ENCODE measurements at places on chromosomes 2 and 18.

GRCh38 chr2:196268025-196268424, 96.6 kb upstream of the STK17B start:
- peak; percentile 31 for DNase-seq

GRCh38 chr2:151159109-151159662, 102.5 kb downstream of the RBM43 start:
- DNase-seq, result peak; percentile 50

DNA sequence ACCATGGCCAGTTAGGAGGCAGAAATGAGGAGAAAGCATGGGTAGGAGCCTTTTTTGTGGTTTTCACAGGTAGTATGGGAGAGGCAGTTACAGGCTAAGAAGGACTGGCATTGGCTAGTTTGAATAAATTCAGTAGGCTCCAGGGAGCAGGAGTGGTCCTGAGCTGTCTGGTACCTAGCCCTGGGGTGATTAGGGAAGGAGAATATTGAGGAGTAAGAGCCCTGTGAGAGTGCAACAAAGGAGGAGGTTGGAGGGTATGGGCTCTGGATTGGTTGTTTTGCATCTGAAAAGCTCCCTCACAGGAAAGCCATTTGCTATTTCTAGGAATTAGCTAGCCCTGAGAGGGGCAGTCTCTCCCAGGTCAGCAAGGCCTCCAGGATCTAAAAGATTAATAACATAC, 13.3 kb upstream of the TCF7L1 start:
- no peak for DNase-seq

DNA sequence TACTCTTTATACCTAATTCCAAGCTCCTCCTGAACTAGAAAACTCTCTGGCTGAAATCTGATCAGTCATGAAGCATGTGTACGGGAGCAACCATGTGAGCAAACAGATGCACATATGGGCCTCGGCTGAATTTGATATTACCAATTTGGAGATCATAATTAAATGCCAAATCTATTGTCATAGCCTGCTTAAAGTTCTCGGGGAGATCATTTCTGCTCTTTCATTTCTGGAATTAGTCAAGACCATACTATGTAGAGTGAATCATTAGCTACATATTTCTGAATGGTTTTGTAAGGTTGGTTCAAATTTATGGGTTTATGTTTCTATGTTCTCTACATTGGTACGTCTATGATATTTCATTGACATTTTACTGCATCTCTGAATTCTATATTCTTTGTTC, 205.5 kb downstream of the UBE2E3 start:
- DNase-seq, result peak; percentile 38

GRCh38 chr2:126856403-126856802, 42.3 kb upstream of the TEX51 start:
- DNase-seq, result no peak

DNA sequence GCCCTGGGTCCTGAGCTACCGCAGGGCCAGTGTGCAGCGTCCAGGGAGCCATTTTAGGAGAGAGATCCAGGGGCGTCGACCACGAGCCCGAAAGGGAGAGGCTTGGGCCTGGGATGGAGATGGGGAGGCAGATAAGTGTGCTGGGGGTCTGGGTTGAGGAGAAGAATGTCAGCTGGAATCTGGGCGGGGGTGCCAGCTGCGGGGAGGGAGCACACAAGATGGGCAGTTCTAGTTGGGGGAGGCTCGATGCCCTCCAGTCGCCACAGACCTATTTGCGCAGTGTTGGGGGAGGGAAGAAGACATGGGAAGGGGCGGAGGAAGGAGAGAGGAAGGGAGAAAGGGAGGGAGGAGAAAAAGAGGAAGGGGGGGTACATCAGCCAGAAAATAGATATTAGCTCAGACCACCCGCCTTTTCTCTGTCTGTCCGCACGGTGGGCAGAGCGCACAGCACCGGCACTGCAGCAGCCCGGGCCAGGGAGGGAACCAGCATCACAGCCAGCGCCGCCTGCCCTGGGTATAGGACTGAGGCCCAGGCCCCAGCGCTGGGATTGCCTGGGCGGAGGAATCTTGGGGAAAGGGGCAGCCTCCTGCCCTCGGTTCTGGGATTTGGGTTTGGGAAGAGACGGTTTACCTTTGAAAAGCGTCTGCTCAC, 1.9 kb upstream of the HOXD11 start:
- DNase-seq, result no peak

DNA sequence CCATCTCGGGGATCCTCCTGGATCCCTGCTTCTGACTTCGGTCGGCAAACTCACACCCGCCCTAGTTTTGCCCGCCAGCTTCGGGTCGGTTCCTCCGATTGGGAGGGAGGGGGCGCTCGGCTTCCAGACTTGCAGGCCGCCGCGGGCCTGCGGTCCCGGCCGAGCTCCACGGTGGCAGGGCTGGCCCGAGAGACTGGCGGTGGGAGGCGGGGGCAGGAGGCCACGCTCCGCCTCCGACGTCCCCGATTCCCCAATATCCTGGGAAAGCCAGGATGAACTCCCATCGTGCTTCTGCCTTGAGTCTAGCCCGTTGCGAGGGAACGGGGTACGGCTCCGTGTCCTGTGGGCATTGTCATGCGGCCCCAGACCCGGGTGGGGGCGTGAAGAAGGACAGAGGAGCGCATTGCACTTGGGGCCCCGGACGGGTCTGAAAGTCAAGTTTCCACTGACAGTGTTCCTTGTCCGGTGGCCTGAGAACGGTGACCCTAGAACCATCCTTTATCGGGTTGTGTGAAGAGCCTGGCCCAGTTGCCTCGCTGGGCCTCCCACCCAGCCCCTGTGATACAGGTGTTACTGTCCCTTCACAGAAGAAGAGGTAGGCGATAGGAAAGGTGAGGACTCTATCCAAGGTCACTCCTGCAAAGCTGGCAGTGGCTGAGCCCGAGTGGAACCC, 2.4 kb upstream of the INHBB start:
- DNase-seq, result peak; percentile 97

DNA sequence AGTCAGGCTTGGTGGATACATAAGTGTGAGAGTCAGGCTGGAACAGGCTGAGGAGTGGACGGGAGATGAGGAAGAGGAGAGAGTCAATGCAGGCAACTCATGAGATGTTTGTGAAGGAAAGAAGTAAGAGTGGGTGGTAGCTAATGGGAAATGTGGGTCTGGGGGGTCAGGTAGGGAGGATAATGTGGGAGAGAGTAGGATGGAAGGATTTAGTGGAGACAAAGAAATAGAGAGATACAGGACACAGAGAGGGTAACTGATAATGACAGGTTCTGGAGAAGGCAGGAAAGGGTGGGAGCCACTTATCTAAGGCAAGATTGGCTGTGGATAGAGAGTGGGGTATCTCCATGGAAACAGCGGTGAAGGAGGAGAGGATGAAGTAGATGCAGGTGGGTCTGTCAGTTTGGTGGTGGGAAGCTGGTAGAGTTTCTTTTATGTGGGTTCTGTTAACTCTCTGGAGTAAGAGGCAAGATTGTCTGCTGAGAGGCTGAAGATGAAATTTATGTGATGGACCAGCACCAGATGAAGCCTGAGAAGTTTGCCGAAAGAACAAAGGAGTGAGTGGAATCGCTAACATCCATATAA, 190.6 kb upstream of the SPRED2 start:
- no peak for DNase-seq

DNA sequence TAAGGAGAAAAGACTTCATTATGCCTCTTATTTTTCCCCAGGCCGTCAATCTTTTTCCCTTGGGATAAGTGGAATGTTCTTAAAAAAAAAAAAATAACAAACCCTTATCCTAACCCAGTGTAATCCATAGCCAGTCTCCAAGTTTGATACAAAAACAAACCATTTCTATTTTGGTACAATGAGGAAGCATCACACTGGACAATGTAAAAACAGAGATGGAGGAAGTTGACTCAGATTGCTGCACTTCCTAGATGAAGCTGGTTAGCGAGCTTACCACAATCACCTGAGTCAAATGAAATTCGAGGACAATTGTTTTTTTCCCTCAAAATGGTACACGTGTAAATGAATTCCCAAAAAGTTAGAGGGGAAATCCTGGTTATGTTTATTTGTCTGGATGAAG, 259.7 kb downstream of the TCF4 start:
- DNase-seq, result peak; percentile 39

GRCh38 chr18:37314534-37314933, 251.1 kb downstream of the CELF4 start:
- no peak for DNase-seq

DNA sequence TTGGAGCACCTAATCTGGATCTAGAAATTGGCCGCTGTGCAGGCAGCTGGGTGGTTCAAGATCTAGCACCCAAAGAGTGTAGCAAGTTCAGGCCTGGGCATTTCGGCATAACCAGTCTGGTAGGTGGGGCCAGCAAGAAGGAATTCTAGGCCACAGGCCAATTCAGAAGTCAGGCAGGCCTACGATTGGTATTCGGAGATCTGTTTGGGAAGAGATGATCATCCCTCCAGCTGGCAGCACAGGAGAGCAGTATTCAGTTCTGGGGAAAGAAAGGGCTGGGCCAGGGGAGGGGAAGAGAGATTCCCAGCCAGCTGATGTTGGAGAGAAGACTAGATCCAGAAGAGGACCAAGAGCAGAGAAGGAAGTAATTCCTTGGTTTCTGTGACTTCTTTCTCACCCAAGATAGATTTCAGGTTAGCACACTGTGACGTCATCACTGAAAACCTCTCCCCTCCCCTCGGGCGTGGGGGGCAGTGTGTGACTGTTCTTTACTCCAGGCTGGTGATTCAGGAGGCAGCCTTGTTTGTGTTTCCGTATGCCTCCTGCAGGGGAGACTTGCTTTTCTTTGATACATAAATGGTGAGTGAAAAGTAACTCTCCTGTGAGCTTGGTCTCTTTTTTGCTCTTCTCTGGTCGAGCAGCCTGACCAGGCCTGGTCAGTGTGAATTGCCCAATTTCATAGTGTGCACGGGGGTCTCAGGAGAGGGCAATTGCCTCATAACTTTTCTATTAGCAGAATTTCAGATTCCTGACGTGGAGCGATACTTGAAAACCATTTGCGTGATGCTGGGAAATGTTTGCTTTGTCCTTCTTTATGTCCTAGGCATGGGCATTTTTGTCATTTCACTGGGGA, 61.1 kb downstream of the MEIS1 start:
- peak; percentile 54 for DNase-seq

DNA sequence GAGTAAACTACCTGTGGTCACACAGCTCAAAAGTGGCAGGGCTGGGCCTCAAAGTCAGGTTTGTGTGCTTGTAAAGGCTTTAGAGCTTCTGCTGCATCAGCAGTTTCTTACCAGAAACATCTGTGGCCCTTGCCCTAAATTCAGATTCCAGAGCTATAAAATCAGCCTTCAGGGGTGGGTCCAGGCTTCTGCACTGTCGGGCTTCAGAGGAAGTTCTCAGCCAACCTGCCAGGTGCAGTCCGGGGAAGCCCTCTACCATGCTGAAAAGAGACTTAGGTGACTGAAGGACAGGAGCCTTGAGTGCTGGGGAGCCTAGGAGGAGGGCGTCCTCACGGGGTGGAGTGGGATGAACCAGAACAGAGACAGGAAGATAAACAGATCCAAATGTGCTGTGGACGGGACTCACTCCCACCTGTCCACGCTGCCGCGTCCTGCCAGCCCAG, 69.9 kb upstream of the HS6ST1 start:
- DNase-seq, result no peak

DNA sequence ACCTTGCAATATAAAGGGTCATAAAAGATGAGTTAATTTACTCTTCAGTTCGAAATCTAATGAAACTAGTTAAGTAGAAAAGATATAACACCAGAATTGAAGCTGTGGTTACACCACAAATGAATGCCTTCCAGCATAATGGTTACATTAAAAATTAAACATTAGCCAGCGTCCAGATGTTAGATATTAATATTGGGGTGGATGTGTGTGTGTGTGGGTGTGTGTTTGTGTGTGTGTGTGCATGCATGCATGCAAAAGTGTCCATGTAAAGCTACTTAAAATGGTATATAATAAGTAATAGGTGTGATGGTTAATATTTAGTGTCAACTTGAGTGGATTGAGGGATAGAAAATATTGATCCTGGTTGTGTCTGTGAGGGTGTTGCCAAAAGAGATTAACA, 170.4 kb upstream of the FN1 start:
- DNase-seq, result no peak

DNA sequence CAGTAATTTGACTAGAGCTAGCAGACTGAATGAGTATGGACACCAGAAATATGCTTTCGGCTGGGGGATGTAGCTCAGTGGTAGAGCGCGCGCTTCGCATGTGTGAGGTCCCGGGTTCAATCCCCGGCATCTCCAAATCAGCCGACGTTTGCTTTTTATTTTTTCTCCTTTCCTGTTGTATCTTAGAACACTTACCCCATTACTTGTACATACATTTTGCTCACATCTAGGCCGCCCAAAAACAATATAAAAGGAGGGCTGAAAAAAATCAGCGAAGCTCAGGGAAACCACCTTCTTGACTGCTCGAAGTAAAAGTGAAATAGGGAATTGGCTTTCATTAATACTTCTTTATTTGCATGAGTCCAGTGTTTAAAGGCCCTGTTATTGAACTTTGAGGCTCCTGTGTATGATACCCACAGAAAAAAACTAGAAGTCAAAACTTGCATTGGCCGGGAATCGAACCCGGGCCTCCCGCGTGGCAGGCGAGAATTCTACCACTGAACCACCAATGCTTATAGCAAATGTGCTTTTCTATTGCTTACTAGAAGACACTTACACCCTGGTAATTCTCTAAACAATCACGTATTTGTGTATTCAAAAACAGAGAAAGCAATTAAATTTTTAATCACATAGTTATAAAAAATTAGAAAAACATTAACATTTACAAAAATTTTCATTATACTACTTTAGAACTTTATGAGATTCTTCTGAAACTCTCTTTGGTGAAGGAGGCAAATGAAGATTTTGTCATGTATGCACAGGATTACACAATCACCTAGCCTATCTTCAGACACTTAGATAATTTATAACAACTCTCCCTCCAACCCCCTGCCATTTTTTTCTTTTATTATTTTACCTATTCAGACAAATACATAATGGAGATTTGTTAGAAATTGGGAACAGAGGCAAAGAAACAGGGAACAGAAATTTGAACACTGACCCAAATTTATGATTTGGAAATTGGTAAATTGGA, 35.2 kb upstream of the GPD2 start:
- peak; percentile 86 for DNase-seq

DNA sequence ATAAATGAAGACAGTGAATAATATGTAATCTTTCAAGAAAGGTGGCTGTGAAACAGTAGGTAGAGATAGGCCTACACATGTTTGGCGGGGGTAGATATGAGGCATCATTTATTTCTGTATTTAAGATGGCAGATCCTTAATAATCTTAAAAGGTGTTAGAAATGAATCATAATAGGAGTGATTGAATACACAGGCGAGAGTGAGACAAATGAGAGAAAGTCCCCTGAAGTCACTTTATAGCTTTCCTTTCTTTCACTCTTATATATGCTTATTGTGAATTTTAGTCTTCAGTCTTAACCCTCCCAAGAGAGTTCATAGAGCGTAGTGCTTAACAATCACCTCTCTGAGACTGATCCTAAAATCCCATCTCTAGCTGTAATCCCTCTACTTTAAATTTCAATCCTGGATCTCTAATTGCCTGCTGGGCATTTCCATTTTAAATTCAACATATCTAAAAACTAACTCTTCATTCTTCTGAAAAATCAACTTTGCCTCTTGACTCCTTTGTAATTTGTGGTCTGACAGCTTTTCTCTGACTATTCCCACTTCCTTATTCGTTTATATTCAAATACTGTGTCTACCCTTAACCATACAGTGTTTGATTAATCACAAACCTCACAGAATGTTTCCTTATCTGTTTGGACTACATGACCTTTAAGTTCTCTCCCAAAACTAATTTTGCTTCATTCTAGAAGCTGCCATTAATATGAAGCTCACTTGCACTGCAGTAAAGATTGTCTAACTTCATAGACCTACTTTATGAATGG, 463.7 kb upstream of the FSIP2 start:
- no peak for DNase-seq

GRCh38 chr2:39216346-39217191, 27.2 kb downstream of the CDKL4 start:
- no peak for DNase-seq
